ENCODE measurements at places on chromosomes 5 and 9.

DNA sequence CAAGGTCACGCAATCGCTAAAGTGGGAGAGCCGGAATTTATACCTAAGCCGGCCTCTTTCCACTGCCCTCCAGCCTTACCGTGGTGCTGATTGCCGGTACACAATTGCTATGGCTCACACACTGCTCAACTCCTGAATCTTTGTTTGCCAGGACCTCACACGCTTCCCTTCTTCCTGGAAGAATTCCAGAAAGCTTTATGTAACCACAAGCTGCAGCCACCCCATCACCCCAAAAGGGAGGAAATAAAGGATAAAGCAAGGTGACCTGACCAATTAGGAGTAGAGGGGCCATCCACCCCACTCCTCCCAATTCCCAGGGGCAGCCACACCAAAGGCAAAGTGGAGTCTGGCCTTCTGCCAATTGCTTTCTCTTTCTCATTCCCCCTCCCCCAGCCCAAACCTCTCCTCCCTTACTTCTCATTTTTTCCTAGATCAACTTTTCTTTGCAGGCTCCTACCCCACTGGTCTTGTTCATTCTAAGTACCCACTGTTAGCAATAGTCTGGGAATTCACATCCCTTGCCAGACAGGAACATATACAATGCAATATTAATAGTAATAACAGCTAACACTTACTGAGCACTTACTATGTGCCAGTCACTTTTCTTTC lies 18.0 kb upstream of the CDC23 start:
- no peak for DNase-seq

GRCh38 chr9:128683340-128684064 lies 5.5 kb upstream of the SET start:
- no peak for DNase-seq

DNA sequence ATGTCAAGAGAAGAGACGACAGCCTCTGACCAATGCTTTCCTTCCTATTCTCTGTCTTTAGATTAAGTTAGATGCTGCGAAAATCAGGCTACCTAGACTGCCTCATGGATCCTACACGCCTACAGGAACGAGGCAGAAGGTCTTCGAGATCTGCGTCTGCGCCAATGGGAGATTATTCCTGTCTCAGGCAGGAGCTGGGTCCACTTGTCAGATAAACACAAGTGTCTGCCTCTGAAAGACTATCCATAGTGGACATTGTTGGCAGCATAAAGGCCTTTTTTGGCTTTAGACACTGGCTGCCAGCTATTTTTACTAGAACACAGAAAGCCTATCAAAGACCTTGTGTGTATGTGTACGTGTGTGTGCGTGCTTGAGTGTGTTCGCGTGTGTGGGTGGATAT lies 90.9 kb upstream of the PPP1R2B start:
- DNase-seq, result no peak

DNA sequence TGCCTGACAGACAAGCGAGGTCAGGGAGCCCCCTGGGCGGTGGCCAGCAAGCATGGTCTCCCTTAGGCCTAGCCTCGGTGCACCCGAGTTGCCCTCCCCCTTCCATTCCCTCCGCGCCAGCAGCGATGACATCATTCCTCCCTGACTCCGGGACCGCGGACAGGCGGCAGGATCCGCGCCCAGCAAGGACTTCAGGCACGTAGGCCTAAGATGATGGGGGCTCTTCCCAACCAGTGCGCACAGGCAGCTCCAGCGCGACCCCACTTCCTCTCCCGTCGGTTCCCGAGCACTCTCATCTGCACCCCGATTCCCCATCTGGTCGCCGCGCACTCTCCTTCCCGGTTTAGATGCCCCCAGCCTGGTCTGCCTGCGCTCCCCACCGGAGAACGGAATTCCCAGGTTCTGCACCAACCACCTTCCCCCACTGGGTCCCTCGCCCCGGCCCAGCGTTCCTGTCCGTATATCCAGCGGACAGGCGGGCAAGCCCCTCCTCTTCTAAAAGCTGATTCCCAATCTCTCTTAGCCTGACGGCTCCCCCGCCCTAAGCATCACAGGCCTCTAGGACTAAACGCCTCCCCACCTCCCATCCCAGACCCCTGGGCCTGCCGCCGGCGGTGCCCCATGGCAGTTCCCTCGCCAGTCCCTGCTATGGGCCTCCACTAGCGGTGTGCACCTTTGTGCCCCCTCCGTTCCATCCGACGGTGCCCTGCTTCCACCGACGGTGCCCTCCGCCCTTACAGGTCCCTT lies 931 bp downstream of the FAM219A start:
- DNase-seq, result peak; percentile 49

- no peak for DNase-seq
Observed at GRCh38 chr5:174723315-174723978, 935 bp upstream of the MSX2 start.

DNA sequence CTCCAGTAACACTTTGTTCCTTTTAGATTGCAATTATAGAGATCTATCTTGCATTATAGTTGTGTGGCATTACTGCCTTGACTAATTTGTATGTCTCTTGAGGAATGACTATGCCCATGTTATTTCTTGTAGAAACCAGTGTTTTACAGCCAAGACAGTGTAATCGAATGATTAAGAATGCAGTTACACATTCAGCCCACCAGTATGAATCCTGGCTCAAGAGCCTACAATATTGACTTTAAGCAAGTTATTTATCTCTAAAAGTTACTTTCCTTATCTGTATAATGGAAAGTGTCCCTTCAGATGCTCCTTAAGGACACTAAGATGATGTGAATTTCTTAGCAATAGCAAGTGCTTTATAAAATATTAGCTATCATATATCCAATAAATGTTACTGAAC lies 9.7 kb upstream of the SNX24 start:
- no peak for DNase-seq

DNA sequence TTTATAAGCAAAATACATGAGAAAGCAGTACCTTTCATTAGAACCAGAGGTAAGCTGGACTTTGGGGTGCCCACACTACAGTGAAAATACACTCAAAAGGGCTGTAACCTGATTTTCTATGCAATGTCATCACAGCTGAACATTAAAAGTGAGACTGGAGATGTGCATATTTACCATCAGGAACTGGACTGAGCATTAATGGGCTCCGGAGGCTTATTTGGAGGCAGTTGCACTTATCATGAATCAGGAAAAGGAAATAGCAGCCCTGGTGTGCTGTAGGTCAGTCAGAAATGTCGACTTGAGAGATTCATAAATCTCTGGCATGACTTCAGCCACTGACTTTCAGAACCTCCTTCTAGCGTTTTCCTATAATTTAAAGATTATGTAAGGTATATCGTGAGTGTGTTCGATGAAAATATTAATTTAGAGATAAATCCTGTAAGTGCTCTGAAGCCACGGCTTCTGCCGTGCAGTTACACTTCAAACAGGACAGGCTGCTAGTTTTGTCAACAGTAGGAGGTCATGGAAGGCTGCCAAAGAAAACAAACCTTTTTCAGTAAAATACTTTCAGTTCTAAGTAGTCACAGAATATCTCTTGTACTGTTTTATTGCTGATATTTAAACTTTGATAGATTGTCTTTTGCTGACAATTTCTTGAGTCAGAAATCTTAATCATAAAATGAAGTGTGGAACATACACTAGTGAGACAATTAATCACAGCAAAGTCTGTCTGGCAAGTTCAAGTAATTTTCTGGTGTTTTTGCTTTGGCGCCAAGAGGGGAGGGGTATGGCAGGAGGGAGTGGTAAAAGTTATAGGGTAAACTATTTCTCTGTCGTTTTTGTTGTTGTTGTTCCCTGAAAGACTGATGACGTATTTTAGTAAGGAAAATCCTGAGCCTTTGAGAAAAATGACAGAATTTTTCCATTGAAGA lies 939.7 kb downstream of the NR2F1-AS1 start:
- peak; percentile 57 for DNase-seq

DNA sequence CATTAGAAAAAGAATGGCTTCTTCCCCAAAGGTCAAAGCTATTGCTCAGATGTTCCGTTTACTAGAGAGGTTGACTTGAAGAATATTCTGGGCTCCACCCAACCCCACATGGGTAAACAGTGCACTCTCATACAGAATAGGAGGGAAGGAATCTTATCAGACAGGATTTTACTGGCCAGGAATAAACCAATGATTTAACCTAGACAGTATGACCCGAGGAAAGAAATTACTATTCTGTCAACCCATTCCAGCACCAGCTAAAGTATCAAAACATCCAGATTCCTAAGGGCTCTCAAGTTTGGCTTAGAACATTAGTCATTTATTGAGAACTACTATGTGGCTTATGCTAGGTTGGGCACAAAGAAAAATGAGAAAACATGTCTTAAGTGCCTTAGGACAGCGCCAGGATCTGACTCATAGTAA lies 493.6 kb upstream of the KLF4 start:
- no peak for DNase-seq

GRCh38 chr5:105230516-105231157 lies 1668.0 kb upstream of the NUDT12 start:
- no peak for DNase-seq

DNA sequence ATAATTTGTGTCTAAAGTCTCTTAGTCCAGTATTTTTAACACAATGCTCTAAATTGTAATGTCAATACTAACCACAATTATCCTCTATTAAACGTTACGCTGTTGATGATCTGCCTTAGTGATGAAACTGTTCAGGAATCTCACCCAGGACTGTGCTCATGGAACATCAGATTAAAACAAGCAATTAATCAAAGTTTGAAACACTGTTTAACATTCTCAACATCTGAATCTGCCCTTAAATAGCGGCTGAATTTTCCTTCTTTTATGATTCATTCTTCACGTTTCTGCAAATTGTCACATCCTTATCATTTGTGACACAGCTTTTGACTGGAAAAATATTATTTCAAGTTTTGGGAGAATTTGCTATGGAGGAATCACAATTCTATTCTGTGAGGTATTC lies 113.8 kb downstream of the MARCHF11 start:
- no peak for DNase-seq

DNA sequence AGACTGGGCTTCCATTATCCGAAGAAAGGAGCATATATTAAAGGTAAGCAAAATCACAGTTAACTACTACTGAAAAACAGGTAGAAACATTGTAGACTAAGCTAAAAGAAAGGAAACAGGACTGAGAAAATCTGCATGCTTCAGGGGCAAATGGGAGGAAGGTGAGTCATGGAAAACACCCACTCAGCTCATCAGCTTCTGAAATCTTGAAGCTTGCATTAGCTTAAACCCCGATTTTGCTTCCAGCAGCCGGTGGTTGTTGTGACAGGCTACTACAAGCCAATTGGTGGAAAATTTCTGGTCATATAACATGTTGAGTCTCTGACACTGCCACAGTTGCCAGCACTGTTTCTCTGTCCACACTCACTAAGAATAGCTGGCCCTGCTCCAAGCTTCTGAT lies 179.6 kb upstream of the PUM3 start:
- no peak for DNase-seq
